ENCODE measurements at places on chromosomes 13 and 19.

DNA sequence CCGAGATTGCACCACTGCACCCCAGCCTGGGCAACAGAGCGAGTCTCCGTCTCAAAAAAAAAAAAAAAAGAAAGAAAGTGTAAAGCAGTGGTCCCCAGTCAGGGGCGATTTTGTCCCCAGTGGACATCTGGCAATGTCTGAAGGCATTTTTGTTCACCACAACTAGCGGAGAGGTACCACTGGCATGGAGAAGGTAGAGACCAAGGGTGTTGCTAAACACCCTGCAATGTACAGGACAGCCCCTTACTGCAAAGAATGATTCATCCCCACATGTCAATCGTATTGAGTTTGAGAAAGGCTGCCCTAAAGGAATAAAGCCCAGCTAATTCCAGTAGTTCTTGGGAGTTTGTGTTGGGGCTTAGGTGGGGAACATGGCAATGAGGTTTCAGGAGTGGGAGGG is 38.7 kb downstream of the CYP4F2 start:
- DNase-seq, result no peak

DNA sequence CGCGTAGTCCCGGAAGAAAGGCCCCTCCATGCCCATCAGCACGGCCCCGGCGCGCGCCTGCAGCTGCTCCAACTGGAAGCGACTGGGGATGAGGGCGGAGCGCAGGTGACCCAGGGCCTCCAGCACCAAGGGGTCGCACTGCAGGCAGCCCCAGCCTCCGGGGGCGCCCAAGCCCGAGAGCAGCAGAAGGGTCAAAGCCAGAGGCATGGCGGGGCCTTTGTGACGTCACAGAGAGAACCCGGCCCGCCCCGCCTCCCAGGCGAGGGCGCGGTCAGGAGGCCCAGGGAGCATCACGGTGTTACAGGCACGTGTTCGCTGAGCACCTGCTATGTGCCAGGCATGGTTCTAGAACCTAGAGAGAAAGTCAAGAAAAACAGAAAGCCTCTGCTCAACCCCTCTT is at the start of gene IZUMO2:
IZUMO2 (minus strand) TSS at position 294 of the 400 bp plus-strand sequence; CDS start at position 207, 87 bp downstream.
- no peak for DNase-seq

GRCh38 chr19:46460055-46460454 is 11.3 kb downstream of the PNMA8A start:
- no peak for DNase-seq

GRCh38 chr19:53916004-53916403 is 6.9 kb downstream of the CACNG7 start:
- DNase-seq, result no peak

- DNase-seq, result no peak
These were observed 27.4 kb upstream of the CEBPA start for GRCh38 chr19:33329736-33330135.

DNA sequence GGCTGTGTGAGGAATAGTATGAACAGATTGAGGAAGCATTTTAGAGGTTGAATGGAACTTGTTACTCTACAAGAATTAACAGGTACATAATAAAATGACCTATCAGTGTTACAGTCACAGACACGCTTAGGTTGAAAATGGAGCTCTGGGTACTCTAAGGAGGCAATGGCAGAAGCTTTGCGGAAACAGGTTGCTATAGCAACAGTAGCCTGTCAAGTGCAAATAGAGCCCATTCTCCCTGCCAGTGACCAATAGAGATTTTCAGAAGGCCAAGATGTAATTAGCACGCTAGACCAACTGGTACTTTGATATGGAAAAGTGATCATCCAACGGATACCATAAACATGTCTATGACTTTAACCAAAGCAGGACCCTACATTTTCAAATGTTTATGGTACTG is 148.5 kb upstream of the FREM2 start:
- no peak for DNase-seq

Measured in CD4-positive, alpha-beta T cell treated with Interleukin-4 for 1 hour (primary cell).